ENCODE measurements at places on chromosomes 6 and 20.

DNA sequence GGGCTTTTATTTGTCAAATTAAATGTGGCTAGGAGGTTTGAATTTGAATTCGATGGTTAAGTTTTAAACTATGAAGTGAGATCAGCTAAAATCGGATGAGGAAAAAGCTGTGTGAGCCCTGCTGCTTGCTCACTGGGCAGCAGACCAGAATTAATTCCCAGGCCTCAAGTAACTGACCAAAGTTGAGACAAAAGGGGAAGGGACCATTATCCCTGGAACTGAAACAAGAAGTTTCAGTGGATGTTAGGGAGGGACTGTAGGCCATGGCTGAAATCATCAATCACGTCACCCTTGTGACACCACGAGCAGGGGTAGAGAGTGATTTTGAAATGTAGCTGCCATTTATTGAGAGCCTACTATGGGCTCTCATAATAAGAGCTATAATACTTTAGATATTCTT is 7.0 kb upstream of the PRSS35 start:
- no peak for DNase-seq

DNA sequence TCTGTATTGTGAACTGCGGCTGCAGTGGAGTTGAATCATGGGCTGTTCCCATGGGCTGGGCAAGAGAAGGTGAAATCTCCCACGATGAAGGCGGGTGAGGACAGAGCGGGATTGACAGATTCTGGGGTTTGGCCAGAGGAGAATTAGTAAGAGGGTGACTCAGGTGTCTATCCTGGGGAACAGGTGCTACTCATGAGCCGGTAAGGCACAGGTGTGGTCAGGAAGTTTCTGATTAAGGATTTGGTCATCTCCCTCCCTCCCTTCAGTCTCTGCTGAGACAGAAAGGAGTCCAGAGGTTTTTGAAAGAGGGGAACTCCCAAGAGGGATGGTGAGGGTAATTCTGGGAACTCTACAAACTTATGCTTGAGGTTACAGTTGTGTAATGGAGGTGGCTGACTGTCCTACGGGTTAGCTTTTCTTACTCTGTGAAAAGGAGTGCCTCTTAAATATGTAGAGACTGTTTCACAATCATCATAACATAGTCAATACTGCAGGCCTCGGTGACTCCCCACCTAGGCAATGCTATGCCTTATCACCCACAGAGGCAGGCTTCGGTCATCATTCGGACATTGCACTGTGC is 31.5 kb downstream of the SERPINB1 start:
- DNase-seq, result no peak

DNA sequence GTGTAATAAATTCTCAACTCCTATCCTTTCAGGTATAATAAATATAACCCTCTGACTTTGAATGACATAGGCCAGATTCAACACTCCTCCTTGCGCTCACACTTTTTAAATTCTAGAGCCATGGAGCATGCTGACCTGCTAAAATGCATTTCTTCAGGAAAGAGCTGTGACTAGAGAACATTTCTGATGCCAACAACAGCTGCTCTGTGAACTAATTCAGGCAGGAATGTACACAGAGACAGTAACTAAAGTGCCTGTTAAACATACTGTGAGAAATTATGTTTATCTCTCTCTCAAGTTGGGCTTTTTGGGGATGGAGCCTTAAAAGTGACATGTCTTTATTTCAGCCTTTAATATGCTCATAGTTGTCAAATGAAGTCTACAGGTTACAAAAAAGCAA is 8.3 kb downstream of the NHSL1 start:
- no peak for DNase-seq

GRCh38 chr6:73263570-73263909 is 544 bp upstream of the KHDC1 start:
- DNase-seq, result no peak

- no peak for DNase-seq
Measured at GRCh38 chr6:166621114-166621540, 5.9 kb downstream of the RPS6KA2 start.

GRCh38 chr20:21518292-21518991 is 4.6 kb upstream of the NKX2-2 start:
- DNase-seq, result no peak

GRCh38 chr6:37204014-37204751 is 34.2 kb downstream of the PIM1 start:
- DNase-seq, result no peak

DNA sequence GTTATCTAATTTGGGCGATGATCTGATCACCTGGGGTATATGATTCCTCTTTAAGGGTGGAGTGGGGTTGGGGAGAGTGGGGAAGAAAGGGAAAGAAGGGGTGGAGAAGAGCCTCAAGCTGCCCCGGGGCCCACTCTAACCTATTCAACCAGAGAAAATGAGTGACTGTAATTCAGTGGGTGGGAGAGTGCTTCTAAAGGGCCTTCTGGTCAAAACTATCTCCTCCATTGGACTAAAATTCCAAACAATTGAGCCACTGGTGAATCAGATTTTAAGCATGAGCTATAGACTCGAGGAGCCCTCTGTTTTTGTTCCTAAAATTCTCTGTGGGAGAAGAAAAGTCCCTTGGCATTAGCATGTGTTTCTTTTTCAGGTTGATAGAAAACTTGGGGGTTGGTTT is 296.8 kb downstream of the CLIC5 start:
- no peak for DNase-seq

GRCh38 chr6:3885262-3886036 is 36.3 kb downstream of the FAM50B start:
- no peak for DNase-seq

DNA sequence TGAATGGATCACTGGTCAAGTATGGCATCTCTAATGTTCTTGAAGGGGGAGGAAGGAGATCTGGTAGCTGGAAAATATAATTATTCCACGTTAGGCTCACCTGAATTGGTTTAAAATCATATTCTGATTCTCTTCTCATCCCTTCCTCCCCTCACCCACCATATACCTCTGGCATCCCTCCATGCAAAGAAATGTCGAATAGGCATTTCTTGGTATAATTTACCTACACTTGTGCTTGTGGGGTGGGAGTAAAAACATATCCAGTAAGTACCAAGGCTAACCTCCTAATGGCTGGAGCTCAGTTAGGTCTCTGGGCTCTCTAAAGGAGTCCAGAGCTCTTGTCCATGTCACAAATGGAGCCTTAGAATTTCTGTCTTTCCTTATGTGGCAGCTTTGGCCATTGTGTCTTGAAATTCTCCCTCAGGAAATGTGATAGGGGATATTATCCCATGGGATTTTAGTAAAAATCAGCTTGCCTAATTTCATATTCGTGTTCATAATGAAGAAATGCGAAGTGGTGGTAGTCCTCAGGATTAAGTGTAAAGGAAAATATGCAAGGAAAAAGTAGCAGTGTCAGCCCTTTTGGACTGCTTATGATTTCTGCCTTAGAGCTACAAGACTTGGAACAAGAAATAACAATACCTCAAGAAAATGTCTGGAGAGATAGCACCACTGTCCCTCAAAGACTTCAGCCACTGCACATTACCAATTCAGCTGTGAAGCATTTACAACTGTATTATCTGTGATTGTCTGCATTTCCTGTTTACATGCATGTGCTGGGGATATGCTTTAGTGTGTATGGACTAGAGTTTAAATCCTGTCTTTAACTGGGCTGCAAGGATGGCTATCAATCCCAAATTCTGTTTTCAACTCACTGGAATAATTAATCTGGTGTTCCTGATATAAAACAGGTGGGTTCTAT is 12.3 kb downstream of the TAF11 start:
- DNase-seq, result no peak

- no peak for DNase-seq
Measured at GRCh38 chr20:51021067-51022025, 1.6 kb downstream of the KCNG1 start.

- no peak for DNase-seq
Measured at GRCh38 chr6:154384191-154384590, 27.6 kb upstream of the IPCEF1 start.

DNA sequence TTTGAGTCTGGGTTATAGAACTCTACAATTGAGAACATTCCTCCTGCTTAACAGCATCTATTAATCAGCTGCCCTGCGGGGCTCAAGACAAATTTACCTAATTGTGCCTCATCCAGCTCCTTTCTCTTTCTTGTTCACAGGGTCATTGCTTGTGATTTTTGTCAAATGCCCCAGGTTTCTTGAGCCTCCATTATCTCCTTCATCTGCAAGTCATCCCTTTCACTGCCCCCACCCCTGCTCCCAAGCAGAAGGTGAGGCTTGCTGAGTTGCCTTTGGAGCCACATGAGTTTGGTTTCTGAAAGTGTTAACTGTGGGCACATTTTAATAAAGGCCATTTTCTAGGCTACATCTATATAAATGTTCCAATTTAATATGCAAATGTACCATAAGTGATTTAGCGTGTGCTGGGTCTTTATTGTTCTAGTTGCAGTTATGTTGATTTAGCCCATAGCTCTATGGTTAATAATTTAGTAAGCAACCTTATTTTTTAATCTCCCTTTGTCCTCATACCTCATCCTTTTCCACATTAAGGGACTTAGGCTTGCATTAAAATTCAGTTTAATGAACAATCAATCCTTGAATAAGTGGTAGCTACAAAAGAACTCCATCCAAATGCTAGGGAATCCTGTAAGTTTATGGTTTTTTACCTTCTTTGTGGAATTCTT is 56.1 kb downstream of the VSTM2L start:
- no peak for DNase-seq

GRCh38 chr6:124683507-124683906 is 278.7 kb upstream of the RNF217 start:
- no peak for DNase-seq

- DNase-seq, result no peak
Measured at GRCh38 chr20:62898093-62898964, 28.0 kb downstream of the DIDO1 start.

DNA sequence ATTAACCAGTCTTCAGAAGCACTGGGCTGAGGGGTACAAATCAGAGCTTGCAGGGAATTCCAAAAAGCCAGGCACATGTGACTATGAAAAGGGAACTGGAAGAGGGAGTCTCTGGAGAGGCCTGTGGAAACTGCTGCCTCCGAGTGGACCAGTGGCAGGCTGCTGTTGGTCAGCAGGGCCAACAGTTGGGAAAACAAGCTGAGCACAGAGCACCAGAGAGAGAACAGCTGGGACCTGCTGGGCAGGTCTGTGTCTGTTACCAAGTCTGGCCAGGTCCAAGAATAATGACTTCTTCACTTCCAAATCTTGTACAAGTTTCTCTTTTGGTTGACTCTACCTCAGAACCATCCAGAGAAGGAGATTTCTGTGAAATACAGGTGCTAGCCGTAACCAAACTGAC is 81.4 kb downstream of the LIN28B start:
- DNase-seq, result no peak

DNA sequence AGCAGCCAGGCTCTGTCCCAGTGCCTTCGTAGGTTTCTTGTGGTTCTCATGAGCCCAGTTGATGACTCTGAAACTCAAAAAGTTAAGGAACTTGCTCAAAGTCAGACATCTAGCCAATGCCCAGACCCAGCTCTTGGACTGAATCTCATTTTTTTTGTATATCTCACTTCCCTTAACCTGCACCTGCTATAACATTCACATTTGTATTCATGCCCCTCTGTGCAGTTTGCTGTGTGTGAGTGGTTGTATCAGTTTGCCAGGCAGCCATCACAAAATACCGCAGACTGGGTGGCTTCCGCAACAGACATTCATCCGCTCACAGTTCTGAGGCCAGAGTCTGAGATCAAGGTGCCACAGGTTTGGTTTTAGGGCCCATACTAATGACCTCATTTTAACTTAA is 49.9 kb downstream of the IPCEF1 start:
- DNase-seq, result no peak

DNA sequence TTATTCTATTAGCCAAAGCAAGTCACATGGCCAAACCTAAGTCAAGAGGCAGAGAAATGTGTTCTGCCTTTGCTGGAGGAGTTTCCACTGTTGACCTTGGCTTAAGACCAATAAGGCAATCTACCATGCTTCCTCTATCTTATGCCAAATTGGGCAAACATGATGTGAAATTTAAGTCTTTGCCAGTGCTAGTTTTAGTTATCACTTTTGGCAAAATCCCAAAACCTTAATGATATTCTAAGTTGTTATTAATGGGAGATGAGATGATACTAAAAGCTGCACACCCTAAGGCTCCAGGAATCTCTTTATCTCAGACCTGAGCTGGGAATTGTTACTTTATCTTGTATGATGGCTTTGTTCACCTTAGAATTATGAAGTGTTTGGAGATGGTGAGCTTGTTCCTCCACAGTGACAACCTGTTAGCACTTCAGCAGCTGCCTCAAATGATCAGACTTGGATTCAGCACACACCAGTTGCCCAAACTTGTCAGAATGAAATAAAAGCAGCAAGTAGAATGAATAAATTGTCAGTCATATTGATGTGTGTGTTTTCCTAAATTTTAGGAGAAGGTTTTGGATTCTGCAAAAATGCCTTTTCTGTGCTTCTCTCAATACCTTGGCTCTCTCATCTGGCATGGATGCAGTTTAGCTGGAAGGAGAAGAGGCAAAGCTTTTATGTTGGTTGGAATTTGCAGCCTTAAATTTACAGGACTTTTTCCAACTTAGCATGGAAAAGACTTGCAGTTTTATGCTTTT is 49.3 kb downstream of the RIN2 start:
- DNase-seq, result no peak

DNA sequence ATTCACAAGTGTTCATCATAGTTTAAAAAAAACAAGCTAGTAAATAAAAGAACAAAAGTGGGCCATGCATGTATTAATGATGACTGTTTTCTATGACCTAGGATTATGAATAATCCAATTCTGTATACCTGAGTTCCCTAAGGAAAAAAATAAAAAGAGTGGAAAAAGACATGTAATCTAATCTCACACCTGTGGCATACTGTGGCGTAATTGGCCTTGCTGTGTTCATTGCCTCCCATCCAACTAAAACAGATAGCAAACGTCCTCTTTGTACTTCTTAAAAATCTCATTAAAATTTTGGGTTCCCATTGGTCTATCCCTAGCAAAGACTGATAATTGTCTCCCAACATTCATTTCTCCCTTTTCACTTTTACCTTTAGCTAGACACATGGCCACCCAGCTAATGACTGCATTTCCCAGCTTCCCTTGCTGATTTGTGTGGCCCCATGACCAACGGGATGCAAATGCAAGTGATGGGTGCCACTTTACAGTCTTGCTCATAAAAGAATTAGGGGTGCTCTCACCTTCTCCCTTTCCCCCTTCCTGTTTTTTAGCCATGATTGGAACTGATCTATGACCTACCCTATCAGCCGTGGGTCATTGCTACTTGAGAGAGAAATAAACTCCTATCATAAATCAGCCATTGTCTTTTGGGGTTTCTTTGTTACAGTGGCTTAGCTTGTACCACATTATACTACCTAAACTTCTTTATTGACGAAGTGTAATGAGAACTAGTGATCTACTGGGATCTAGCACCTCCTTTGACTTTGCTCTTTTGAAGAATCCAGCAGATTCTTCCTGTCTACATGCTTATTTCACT is 32.0 kb upstream of the TBC1D22B start:
- DNase-seq, result no peak

DNA sequence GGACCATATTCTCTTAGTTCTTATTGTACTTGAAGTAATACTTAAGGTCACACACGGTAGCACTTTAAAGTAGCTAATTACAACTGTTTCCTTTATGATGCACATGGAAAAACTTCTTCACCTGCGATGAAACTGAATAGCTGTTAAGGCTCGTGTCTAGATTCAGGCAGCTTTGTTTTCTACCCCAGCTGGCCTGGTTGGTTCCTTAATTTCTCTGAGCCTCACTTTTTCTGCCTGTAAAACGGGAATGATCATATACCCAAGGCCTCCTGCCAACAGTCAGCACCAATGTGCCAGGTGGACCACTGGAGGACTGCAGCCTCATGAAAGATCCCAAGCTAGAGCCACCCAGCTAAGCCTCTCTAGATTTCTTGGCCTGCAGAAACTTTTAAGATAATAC is 35.0 kb downstream of the EDN3 start:
- no peak for DNase-seq

GRCh38 chr6:156928126-156928525 is 150.9 kb downstream of the ARID1B start:
- DNase-seq, result no peak

- DNase-seq, result no peak
Measured at GRCh38 chr6:2467929-2468600, 222.7 kb upstream of the GMDS start.

Measured in stimulated activated CD4-positive, alpha-beta T cell treated with anti-CD3 and anti-CD28 coated beads, Interleukin-4, amount 100 ng/mL, for 24 hours (primary cell).